ENCODE measurements at places on chromosomes 12 and 14.

GRCh38 chr12:1217191-1217949 lies 226.3 kb downstream of the ERC1 start:
- DNase-seq, result no peak

- peak; percentile 90 for DNase-seq
Observed at GRCh38 chr12:100266585-100266834, 369 bp downstream of the DEPDC4 start.

DNA sequence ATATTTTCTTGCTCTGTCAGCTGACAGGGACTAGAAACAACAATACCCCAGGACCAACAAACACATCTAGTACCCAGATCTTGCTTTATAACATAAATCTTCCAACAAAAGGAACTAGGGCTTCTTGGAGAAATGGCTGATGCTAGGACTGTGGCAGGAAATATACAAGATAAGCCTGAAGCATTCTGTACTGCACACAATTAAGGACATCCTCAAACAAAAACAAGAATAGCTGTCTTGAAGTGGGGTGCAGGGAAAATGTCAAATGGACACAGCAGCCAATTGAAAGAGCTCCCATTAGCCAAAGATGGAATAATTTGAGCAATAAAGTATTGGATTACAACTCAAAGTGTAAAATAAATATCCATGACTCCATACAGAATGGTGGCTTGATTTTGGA lies 50.0 kb downstream of the LGMN start:
- no peak for DNase-seq

- no peak for DNase-seq
Observed at GRCh38 chr14:69972755-69973154, 93.5 kb downstream of the SMOC1 start.

DNA sequence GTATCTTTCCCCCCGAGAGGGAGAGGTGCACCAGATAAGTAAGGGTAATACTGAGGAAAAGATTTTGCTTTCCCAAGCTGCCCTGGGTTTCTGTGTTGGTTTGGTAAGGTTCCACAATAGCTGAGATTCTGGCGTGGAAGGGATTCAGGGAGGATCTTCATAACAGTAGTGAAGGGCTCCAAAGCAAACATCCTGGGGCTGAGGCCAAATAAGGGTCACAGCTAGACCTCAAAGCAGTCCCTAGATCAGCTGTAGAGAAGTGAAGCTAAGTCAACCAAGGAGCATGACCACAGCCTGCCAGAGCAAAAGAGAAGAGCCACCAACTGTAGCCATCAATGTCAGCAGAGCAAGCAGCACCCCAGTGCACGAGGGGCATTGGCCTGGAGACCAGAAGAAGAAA lies 73.2 kb upstream of the SLC35F4 start:
- DNase-seq, result no peak

DNA sequence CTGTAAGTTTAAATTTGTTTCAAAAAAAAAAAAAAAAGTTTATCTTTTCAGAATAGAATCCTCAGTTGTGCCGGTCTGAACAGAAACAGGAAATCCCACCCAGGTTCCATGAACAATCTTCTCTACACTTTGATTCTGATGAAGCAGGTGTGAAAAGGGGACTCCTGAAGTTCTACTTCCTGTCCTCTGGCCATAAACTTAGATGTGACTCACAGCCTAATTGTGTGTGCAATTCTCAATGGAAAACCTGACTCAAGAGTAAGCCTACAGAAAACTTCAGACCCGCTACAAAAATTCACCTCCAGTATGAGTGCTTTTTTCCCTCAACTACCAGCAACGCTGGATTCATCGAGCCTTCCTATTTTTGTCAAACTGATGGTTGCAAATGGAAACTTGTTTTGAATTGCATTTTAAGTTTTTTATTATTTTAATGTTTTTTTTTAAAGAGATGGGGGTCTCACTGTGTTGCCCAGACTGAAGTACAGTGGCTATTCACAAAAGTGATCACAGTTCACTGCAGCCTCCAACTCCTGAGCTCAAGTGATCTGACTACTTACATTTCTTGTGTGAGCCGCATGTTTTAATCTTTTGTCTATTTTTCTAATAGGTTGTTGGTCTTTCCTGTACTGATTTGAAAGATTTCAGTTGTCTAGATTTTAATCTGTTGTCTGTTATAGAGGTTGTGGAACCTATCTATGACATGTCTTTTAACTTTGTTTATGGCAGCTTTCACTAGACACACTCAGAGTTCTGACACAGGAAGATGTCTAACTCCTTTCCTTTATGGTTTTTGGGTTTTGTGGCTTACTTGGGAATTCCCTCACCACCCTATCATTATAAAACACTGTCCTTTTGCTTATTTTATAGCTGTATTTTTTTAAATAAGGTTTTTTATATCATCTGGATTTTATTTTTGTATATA lies 37.6 kb downstream of the ATG14 start:
- peak; percentile 16 for DNase-seq

DNA sequence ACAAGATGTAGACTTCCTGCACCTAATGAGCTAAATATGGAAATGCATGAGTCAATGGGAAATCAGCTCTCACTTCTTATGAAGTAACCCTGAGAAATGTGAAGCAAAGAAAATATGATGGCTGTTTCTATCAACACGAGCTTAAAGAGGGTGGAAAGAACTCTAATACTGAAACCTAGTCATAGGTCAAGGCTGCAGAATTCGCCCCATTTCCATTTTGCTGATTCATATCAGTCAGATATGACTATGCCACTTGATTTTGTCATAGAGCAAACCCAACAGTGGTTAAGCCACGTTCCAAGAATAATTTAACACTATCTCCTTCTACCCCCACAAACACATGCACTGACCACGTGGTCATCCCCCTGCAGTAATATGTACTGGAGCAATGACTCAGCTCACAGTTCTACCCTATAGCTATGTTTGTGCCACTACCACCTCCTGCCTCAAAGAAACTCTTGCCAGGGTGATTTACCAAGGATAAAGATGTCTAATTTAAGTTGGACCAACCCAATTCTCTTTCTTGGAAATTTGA lies 157.5 kb downstream of the TMTC3 start:
- DNase-seq, result no peak

DNA sequence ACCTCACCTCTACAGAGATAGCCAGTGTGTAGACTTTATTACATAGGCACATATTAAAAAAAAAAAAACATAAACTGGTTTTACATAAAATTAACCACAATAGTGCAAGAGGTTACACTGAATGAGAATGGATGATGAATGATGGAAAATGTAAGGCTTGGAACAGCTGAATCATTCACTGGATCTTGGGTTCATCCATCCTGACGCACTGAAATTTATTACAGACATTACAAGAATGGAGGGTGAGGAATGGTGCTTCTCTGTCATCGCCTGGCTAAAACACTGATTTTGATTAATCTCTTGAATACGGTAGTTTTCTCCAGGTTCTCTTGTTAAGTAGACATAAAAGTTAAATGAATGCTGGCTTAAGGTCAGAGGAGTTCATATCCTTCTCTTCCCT lies 40.0 kb upstream of the GTF2A1 start:
- no peak for DNase-seq

- DNase-seq, result no peak
Observed at GRCh38 chr12:3087758-3088650, 10.8 kb downstream of the TSPAN9 start.

DNA sequence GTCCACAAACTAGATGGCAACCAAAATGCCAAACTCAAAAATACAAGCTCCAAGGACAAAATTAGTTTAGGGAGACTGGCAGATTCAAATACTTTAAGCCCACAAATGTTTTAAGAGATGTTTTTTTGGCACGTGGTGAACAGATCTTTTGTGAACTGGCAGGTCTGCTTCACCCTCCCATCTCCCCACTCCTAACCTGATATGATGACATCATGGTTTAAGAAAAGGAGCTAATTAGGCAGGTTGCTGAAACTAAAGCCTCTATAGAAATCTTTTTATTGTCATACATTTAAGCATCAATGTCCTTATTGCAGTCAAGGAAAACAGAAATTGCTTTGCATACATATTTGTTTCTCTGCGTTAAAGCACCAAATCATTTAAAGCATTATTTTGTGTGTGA lies 5.8 kb downstream of the LRIG3 start:
- no peak for DNase-seq

- DNase-seq, result no peak
Observed at GRCh38 chr12:22593864-22594263, 31.1 kb upstream of the ETNK1 start.

DNA sequence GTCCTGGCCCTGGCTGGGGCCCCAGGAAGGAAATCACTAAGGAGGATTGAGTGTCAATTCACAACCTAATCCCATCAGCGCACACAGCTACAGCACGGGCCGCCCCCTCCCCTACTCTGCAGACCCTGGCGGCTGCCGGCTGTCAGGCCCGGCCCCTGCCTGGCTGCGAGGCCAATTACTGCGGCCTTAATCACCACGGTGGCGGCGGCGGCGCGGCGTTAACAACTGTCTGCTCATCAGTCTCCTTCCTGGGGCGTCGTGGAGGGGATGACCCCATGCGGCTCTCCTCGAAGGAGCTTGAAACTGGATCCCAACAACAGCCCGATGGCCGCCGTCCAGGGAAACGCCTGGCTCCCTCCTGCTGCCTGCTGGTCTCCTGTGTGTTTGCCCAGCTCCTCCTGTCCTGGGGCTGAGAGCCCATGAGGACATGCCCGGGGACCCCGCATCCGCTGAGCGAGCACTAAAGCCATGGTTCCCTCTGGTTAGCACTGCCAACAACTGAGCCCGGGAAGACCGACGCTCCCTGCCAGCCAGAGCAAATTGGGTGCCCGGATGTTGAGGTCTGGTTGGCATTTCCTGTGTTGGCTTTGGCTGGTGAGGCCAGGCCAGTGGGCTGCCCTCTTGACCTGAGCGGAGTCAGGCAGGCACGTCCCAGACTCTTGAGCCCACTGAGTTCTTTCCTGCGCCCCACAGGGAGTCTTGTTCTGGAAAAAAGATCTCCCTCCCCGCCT lies 21.8 kb upstream of the EIF2B2 start:
- DNase-seq, result no peak

- DNase-seq, result no peak
Observed at GRCh38 chr12:112932485-112933128, 5.7 kb upstream of the OAS3 start.

DNA sequence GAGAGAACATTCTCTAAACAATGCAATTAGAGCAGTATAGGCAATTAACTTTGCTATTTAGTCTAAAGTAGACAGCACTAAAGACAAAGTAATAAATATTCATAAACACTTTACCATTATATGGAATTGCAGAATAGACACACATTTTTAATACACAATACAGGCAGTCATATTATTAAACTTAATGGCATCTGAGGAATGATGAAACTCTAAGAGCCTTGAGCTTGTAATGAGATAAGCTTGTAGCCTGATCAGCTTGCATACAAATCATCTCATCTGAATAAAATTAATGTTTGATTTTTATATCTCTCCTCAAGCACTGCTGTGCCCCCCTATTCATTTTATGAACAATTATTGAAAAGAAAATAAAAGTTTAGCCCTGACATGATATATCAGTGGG lies 107.6 kb downstream of the MGAT4C start:
- DNase-seq, result no peak

GRCh38 chr12:54273981-54274380 lies 5.9 kb downstream of the CBX5 start:
- no peak for DNase-seq

- no peak for DNase-seq
Observed at GRCh38 chr12:30178916-30179315, 395.2 kb upstream of the TMTC1 start.

GRCh38 chr12:27068863-27069262 lies 13.5 kb downstream of the C12orf71 start:
- DNase-seq, result no peak

DNA sequence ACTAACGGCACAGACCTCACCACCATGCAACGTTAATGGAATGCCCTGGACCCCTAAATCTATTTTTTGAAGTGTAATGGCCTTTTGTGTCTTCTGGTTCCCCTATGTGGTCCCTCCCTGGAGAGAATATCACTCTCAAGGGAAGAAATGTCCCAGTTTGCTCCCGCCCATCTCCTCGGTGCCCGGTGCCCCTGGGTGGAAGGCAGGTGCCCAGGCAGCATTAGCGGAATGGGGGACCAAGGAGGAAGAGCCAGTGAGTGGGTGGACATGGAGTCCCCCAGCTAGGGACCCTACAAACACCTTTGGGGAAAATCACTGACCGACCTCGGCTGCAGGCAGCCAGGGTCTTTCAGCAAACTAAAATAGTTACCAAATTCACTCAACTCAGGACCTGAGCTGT lies 212.1 kb upstream of the RTL1 start:
- DNase-seq, result no peak

DNA sequence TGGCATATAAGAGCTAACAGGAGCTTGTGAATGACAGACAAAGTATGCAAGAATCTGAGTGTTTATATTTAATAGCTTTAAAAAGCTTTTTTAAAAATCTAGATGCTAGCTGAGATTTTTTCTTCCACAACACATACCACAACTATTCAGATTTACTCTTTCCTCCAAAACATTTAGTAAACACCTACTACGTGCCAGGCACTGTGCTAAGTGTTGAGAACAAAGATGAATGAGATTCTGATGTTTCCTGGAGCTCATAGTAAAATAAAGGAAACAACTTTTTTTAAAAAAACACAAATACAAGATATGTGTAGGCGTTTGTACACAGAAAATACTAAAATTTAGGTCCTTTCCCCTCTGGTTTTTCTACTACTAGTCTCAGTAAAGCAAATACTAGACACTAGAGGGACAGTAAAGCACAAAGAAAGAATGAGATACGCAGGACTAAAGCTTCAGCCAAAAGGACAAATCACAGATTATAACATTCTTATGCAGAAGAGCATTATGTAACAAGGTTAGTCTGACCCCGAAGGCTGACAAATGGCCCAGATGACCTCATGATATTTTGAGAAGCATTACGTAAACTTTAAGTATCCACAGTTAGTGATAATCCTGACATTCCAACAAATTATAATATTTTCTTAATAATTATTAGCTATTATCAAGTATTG lies 78.6 kb upstream of the PAWR start:
- no peak for DNase-seq

DNA sequence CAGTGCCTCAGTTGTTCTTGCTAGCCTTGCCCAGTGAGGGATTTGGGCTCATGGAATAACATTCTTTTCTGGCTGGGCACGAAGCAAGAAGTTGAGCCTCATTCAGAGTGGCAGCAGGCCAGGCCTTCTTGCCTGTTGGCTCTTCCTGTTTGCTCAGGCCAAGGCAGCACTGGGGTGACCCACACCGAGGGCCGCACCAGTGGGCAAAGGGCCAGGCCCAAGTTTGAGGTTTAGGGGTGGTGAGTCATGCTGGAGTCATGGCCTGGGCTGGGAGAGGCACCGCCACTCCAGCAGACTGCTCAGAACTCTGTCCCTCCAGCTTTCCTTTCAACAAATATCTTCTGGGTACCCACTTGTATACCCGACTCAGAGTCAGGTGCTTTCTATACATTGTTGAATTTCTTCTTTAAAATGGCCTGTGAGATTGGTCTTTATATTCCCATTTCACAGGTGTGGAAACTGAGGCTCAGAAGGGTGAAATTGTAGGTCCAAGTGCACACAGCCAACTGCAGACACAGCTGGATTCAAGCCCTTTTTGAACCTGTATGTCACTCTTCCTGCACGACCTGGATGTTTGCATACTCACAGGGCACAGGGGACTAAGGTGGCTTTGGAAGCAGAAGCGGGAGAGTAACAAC lies 279.4 kb downstream of the FOXN3 start:
- no peak for DNase-seq

DNA sequence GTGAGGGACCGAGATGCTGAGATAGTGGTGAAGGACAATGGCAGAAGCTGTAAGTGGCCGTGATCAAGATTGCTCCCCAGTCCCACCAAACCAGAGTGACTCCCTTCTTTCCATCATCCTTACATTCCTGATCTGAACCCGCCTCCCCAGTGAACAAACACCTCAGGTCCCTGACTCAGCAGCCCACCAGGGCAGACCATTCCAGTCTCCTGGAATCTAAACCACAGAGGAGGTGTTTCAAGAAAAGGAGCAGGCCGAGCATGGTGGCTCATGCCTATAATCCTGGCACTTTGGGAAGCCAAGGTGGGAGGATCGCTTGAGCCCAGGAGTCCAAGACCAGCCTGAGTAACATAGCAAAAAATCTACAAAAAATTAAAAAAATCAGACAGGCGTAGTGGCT lies 6.6 kb downstream of the ERBB3 start:
- no peak for DNase-seq
